ENCODE measurements at places on chromosomes 3 and 15.

DNA sequence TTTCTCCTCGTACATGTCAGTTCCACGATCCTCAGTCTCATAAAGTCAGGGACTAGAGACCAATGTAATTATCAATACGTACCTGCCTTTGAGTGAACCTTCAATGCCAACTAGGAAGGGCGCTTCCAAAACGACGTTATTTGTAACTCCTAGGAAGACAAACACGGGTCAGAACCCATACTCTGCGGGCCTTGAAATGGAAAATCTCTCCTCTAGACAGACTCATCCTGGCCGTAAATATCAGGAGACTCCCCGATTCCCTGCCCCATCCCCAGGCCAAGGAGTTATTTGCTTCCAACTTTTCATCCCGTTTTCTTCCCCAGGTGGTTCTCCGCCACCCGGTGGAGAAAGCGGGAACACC lies 578 bp downstream of the OIP5 start:
- no peak for DNase-seq

DNA sequence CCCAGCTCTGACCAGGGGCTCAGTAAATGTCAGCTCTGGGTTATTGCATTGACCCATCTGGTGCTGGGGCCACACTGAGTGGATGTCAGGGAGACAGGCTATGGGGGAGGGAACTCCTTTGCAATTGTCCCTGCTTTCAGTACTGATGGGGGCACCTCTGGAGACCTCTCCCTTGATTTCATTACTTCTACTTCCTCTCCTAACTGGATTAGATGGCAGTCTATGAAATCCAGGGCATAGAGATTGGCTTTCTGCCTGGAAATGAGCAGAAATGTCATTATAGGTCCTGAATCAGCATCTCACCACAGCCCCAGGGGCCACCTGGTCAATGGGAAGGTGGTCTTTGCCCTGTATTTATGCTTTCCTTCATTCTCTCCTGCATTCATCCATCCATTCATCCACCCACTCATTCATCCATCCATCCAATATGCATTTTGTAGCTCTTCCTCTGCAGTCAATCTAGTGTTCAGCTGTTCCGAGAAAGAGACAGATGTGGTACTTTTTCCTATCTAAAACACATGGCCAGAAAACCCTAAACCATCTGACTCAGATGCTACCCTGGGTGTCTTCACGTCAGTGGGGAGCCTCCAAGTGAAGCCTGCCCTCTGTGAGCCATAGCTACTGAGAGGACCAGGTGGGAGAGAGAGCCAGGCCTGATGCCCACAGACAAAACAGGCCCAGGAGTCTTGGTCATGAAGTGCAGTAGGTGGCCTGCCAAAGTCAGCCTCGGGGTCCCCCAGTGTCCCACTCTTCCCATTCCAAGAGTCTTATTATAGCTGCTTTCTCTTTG lies 57.1 kb downstream of the CCDC33 start:
- DNase-seq, result no peak

DNA sequence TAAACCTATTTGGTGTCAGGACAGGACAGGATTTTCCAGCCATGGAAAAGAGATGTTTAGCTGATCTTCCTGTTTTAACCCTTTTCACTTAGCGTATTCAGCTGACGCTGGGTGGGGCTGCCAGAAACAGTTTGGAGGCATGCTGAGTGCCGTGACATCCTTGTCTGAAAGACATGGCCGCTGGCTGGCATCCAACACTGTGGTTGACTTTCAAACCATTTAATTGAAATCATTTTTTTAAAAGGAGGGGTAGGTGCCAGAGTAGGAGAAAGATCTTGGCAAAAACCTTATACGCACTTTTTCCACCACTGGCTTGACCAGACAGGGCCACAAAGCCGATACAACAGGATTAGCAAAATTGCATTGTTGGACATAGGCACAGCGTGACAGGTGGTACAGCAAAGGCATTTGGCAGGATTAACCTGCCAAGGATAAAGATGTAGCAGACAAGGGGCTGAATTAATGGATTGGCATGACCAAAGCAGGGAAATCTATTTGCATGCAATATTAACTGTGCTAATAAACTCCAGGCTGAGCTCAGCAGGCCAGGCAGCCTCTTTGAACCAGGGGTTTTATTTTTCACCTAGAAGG lies 131.8 kb upstream of the TOPAZ1 start:
- no peak for DNase-seq

DNA sequence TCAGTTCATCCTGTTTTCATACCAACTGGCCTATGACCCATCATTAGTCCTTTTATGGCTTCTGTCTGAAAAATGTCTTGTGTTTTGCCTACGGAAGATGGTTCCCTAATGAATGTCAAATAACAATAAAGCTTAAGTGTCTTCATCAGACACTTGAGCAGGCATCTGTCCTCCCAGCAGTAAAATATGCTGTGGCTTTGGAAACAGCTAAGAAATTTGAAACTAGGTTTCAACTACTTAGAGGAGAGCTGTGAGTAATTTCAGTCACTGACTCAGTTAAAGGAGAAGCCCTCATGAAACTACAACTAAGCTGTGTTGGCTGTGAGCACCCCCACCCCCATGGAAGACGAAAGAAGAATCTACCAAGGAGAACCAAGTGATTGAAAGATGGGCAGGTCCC lies 409.4 kb upstream of the PPP2R3A start:
- DNase-seq, result no peak

DNA sequence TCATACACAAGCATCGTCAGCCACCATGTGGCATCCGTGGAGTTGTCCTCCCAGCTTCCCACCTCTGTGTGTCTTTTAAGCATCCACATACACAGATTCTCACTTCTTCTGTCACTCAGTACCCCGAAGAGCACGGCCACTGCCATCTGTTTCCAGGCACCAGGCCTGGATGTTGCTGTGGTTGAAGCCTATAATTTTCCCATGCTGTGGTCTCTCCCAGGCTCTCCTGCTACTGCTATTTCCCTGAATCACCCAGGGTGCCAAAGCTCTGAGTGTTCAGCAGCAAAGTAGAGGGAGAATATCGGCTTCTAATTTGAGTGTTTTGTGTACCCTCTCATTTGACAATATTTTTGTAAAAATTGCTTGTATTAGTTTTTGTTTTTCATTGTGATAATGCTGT lies 265.7 kb downstream of the DIPK2A start:
- DNase-seq, result no peak

GRCh38 chr3:63029921-63030320 lies 154.7 kb upstream of the CADPS start:
- DNase-seq, result no peak

GRCh38 chr3:40851836-40852235 lies 327.1 kb downstream of the ZNF621 start:
- no peak for DNase-seq

- DNase-seq, result no peak
These were observed 36.0 kb downstream of the BTLA start for GRCh38 chr3:112463250-112463649.

GRCh38 chr3:146259880-146260589 lies 9.1 kb upstream of the PLSCR4 start:
- DNase-seq, result no peak

- DNase-seq, result no peak
These were observed 2.5 kb downstream of the RSL24D1 start for GRCh38 chr15:55194256-55194655.

DNA sequence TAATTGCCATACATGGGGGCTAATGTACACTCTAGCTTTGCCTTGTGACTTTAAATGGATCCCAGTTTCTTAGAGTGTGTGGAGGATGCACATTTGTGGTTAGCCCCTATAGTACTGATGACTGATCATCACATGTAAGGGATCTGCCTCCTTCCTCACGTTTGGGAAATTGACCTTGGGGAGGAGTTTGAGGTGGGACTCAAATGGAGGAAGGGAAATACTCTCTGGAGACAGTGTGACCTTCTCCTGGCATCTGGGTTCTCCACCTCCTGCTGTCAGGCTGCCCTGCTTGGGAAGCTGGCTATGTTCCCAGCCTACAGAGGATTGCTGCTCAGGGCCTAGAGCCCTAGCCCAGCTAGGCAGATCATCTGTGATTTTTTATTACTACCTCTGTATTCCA lies 48.7 kb downstream of the PPM1L start:
- no peak for DNase-seq

DNA sequence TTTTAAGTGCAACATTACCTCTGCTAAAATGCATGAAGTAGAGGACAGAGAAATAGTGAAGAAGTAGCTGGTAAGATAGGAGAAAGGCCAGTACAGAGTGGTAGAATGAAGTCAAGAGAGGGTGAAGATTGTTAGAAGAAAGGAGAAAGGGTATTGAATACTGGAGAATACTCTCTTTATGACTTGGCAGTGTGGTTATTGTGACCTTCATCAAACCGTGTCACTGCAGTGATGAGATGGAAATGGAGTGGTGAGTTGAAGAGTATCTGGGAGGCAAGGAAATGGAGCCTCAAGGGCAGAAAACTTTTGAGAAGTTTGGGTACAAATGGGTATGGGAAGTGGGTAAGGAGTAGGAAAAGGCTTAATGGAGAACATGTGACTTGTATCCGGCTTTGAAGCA lies 24.7 kb downstream of the MINDY2 start:
- no peak for DNase-seq

DNA sequence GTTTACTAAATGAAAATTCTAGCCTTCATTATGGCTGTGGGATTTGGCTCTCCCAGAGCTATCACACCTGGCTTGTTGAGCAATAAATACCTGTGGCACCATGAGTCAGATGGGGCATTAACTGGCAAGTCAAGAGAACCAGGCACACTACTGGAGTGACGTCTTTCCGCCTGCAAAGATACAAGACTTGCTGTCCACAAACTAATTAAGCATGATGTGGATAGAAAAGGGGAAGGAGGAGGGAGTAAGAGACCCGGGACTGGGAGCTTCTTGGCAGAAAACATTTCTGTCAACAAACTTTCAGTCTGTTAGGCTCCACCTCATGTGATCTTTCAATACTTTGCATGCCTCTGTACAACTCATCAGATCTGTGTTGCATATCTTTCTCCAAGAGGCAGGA lies 56.5 kb downstream of the CLDN1 start:
- DNase-seq, result no peak

DNA sequence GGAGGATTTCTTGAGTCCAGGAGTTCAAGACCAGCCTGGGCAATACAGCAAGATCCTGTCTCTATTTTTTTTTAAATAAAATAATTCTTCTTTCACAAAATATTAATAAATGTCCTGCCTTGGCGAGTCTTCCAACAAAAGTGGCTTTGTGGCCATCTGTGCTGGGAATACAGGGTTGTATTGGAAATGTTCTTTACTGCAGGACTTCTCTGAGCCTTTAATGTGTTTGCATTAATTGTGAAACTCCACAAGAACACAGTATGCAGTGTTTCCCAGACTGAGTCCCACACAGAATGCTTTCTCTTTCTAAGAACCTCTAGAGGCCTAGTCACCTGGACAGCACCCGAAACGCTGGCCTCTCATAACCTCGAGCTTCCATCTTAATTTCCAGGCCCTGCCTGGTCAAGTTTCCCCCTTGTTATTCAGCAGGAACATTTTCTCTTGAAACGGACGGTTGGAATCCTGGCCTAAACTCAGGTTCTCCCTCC lies 85.4 kb upstream of the ARRDC4 start:
- DNase-seq, result no peak

GRCh38 chr3:106161246-106161645 lies 292.4 kb upstream of the CBLB start:
- no peak for DNase-seq

DNA sequence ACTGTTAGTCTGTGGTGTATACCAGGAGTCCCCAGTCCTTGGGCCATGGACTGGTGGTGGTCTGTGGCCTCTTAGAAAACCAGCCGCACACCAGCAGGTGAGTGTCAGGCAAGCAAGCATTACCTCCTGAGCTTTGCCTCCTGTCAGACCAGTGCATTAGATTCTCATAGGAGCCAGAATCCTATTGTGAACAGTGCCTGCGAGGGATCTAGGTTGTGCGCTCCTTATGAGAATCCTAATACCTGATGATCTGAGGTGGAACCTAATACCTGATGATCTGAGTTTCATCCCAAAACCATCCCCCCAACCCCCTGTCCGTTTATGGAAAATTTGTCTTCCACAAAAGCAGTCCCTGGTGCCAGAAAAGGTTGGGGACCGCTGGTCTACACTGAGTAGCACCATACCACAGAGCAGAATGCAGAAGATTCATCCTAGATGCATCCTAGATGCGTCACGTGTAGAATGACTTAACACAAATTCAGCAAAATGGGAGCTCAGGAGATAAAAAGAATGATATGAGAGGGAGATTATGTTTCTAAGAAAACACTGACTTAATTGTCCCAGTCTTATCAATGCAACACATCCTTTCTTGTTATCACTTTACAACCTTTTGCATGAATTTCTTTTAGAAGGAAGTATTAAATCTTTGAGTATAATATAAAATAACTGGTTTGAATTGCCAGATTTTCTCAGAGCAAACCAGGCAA lies 28.5 kb downstream of the SELENOT start:
- DNase-seq, result no peak

Data from activated naive CD4-positive, alpha-beta T cell (primary cell).